ENCODE measurements at places on chromosomes 5 and 9. TPM values are rescaled to one million over a fixed set of nuclear protein-coding genes. Genes with fewer than 3 reads are reported as not detected.

The NADK2 gene
- 22.7 TPM for total RNA-seq

The TSSK1B gene
- not detected for total RNA-seq

The NLN gene
- total RNA-seq: 30.4 TPM

The ABLIM3 gene
- total RNA-seq: not detected

DNA sequence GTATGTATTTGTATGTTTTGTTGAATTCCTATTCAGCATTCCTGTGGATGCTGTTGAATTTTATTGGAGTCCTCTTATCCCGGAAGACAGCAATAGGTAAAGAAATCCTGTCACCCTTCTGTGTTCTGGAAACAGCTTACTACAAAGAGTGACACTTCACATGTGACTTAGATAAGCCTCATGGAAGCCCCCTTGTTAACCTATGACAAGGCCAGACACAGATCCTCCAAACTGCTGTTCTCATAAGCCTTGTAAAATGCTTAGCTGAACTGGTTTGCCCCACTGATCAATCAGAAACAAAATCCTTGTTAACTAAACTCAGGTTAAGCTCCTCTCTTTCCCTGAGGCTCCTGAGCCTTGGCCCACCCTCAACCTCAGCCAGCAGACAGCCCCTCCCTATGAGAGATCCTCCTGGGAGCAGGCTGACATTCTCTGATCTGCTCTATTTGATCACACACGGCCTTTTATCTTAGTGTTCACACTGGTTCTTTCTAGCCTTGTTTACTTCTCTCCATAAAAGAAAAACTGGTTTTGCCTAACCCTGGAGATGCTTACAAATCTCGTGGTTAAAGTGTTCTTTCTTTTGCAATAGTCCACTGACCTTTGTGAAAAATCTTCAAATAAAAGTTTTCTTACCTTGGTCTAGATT lies 29.4 kb upstream of the ATP6V1G1 start:
- DNase-seq: no peak
- no peaks in the 10 kb centered on the region for H3K36me3 ChIP-seq
- no peak overlapping the region for H3K27ac ChIP-seq
- no peaks in the 10 kb centered on the region for H3K27me3 ChIP-seq
- no peaks in the 10 kb centered on the region for H3K4me1 ChIP-seq

GRCh38 chr9:114115654-114116125 lies 16.6 kb upstream of the KIF12 start:
- H3K27me3 ChIP-seq: no peaks in the 10 kb centered on the region
- no peak for DNase-seq
- H3K4me3 ChIP-seq: no peak overlapping the region
- H3K4me1 ChIP-seq: no peaks in the 10 kb centered on the region
- H3K27ac ChIP-seq: no peak overlapping the region

DNA sequence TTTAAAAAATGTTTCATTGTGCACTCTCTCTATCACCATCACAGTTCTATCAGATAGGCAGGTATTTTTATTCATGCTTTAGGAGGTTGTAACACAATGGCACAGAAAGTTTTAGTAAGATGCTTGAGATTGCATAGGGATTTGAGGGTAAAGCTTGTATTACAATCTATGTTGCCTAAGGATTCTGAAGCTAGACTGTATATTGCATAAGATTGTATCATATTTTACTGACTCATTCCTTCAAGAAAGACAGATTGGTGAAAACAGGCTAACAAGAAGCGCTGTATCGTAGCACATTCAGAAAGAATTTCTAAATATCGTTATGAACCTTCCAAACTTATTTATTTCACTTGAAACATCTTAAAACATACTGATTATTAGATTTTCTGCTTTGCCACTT lies 577.7 kb downstream of the EBF1 start:
- H3K4me3 ChIP-seq: no peak overlapping the region
- no peaks in the 10 kb centered on the region for H3K36me3 ChIP-seq
- H3K27me3 ChIP-seq: no peaks in the 10 kb centered on the region
- no peak for DNase-seq

GRCh38 chr9:19496321-19497050 lies 87.7 kb downstream of the ACER2 start:
- no peak overlapping the region for H3K4me3 ChIP-seq
- H3K4me1 ChIP-seq: peaks cover 6% of the 10 kb centered on the region
- no peaks in the 10 kb centered on the region for H3K27me3 ChIP-seq
- no peak for DNase-seq

GRCh38 chr5:57906671-57907070 lies 424.1 kb upstream of the ACTBL2 start:
- H3K27me3 ChIP-seq: no peaks in the 10 kb centered on the region
- H3K4me3 ChIP-seq: no peak overlapping the region
- DNase-seq: no peak
- H3K36me3 ChIP-seq: no peaks in the 10 kb centered on the region
- H3K4me1 ChIP-seq: no peaks in the 10 kb centered on the region

- H3K4me1 ChIP-seq: peaks cover 22% of the 10 kb centered on the region
- H3K27me3 ChIP-seq: peaks cover 8% of the 10 kb centered on the region
- peak overlapping the region; percentile 27 for H3K27ac ChIP-seq
- no peak overlapping the region for H3K4me3 ChIP-seq
- no peak for DNase-seq
These were observed 3.0 kb upstream of the TJP2 start for GRCh38 chr9:69171049-69171448.

- H3K4me3 ChIP-seq: no peak overlapping the region
- H3K36me3 ChIP-seq: no peaks in the 10 kb centered on the region
- H3K27ac ChIP-seq: no peak overlapping the region
- peak; percentile 39 for DNase-seq
- H3K27me3 ChIP-seq: peaks cover 4% of the 10 kb centered on the region
These were observed 2.9 kb downstream of the OR2S2 start for GRCh38 chr9:35954942-35955546.

- no peak for DNase-seq
- H3K27me3 ChIP-seq: no peaks in the 10 kb centered on the region
- no peak overlapping the region for H3K4me3 ChIP-seq
- H3K4me1 ChIP-seq: peaks cover 20% of the 10 kb centered on the region
- no peaks in the 10 kb centered on the region for H3K36me3 ChIP-seq
- no peak overlapping the region for H3K27ac ChIP-seq
These were observed 19.3 kb downstream of the BICD2 start for GRCh38 chr9:92745331-92745730.

- DNase-seq: no peak
- H3K27ac ChIP-seq: no peak overlapping the region
- H3K27me3 ChIP-seq: no peaks in the 10 kb centered on the region
- H3K36me3 ChIP-seq: no peaks in the 10 kb centered on the region
These were observed 1.6 kb downstream of the FABP6 start for GRCh38 chr5:160230686-160231527.

DNA sequence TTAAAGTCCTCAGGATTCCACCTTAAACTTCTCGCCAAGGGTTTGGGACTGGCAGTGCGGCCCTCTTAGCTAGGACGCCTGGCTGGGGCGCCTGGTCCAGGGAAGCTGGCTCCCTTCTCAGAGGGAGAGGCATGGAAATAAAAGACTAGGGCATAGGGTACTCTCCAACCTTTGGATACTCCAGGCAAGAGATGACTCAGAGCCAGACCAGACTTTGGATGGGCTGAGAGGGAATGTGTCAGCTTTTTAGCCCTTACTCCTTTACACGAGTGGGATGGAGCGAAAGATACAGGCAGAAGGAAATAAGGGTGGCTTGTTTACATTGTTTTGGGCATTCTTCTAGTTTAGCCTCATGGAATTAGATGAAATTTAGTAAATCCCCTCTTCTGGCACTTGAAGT lies 48.2 kb downstream of the IL31RA start:
- peaks cover 13% of the 10 kb centered on the region for H3K4me1 ChIP-seq
- no peaks in the 10 kb centered on the region for H3K27me3 ChIP-seq
- H3K27ac ChIP-seq: no peak overlapping the region
- DNase-seq: no peak

DNA sequence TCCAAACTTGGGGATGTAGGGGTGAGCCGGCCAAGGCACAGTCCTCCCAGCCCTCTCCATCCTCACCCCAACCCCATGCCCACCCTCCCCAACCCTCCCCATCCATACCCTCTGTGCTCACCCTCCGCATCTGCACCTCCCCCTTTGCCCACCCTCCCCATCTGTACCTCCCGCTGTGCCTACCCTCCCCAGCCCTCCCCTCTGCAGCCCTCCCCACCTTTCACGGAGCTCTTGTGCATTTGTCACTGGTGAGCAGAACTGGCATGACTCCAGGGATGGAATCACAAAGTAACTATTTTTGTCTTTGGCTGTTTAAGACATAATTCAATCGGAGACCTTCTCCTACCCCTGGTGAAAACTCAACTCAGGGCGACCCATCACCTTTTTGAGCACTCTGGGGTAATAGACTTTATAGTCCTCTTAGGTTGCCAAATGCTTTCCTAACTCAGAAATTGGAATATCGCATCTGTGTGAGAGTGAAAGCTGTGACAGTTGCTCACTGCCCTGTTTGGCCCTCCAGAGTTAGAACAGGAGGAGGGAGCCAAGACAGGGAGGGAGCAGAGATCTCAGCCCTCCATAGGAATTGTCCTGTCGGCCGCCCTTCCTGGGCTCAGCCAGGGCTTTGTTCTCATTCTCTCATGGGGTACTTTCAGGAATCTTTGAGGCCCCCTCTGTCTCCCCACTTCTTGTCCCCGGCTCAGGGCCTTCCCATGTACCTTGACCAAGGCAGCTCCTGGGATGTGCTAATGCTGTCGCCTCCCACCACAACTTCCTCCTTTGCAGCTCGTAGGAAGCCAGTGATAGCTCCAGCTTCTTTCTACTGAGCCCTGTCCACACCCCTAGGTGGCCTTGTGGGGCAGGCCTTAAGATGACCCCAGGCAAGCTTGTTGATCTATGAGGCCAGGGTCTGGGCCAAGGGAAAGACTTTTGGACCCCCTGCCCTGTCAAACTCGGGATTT lies 36.2 kb downstream of the OTULIN start:
- H3K36me3 ChIP-seq: peaks cover 13% of the 10 kb centered on the region
- no peak for DNase-seq
- H3K27me3 ChIP-seq: no peaks in the 10 kb centered on the region

- DNase-seq: no peak
- H3K27me3 ChIP-seq: no peaks in the 10 kb centered on the region
- H3K4me3 ChIP-seq: no peak overlapping the region
- no peak overlapping the region for H3K27ac ChIP-seq
These were observed 162.7 kb upstream of the TSLP start for GRCh38 chr5:110908848-110909247.

- no peaks in the 10 kb centered on the region for H3K4me1 ChIP-seq
- DNase-seq: no peak
- no peak overlapping the region for H3K4me3 ChIP-seq
These were observed 475.1 kb downstream of the TMEM232 start for GRCh38 chr5:110251366-110251765.

DNA sequence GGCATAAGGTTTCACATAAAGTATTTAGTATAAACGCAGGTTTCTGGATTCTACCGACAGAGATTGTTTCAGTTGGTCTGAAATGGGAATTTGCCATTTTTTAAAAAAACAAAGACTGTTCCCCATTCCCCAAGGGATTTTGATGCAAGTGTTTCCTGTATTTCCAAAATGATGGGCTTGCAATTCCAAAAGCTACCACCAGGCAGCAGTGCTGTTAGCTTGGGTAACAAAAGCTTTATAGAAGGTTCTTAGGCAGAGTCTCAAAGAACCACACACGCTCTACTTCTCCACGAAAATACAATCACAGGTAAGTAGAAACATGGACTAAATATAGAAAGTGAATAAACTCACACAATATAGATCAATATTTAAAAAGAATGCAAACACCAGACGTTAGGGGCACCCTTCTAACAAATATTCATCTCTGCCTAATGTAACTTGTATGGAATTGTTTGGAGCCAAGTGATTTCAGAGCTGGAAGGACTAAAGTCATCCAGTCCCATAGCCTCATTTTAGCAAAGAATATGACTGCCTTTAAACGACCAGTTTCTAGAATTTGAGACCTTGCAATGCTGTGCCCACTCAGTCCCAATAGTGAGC lies 154.3 kb downstream of the SPOCK1 start:
- no peak for DNase-seq
- H3K4me3 ChIP-seq: no peak overlapping the region
- H3K4me1 ChIP-seq: no peaks in the 10 kb centered on the region
- H3K27ac ChIP-seq: no peak overlapping the region
- no peaks in the 10 kb centered on the region for H3K36me3 ChIP-seq

DNA sequence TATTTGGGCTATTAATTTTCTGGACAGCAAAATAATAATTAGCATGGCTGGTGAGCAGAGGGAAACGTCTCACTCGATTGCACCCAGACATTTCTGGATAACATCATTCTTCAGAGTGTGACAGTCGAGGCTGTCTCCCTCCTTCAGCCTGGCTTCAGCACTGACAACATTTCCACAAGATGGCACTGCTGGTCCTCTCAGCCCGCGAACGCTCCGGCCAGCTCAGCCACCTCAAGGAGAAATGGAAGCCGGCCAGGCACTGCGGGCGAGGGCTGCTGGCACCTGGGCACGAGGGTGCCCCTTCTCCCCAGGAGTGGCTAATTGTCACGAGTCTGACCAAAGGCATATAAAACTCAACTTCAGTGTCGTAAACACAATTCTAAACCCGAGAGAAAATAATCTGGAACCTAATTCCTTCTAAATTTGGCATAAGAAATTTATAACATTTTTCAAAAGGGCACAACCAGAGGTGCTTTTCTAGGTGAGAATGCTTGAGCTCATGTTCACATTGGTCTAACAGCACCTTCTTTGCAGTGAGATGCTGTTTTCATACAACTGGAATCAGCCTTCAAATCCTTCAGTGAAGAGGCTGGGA lies 65.9 kb downstream of the DAP start:
- no peaks in the 10 kb centered on the region for H3K36me3 ChIP-seq
- DNase-seq: no peak
- peaks cover 13% of the 10 kb centered on the region for H3K4me1 ChIP-seq
- H3K27ac ChIP-seq: no peak overlapping the region
- H3K27me3 ChIP-seq: no peaks in the 10 kb centered on the region

GRCh38 chr9:123359546-123359945 lies 3.5 kb downstream of the CRB2 start:
- H3K36me3 ChIP-seq: no peaks in the 10 kb centered on the region
- no peaks in the 10 kb centered on the region for H3K27me3 ChIP-seq

DNA sequence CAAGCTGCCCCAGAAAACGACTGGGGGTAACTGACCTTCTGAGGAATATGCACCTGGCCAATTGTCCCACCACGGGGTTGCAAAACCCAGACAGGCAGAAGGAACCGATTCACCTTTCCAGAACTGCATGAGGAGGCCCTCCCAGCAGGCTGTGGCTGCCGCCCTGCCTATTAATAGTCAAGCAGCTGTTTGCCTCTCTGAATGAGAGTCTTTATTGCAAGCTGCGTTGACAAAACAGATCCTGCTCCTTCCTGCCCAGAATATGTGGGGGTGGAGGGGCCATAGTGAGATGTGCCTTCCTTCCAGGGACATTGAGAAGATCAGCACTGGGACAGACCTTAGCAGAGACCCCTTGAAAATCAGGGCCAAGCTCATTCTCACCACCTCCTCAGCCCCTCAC lies 18.3 kb upstream of the TCOF1 start:
- no peak for DNase-seq
- no peaks in the 10 kb centered on the region for H3K27me3 ChIP-seq
- no peak overlapping the region for H3K27ac ChIP-seq

- no peak for DNase-seq
- H3K4me1 ChIP-seq: peaks cover 29% of the 10 kb centered on the region
- H3K36me3 ChIP-seq: peaks cover 36% of the 10 kb centered on the region
These were observed 804 bp downstream of the MED10 start for GRCh38 chr5:6377582-6377904.

- H3K4me3 ChIP-seq: peak overlapping the region; percentile 98
- H3K27me3 ChIP-seq: no peaks in the 10 kb centered on the region
- peak overlapping the region; percentile 77 for H3K27ac ChIP-seq
- DNase-seq: no peak
- peaks cover 6% of the 10 kb centered on the region for H3K36me3 ChIP-seq
- peaks cover 38% of the 10 kb centered on the region for H3K4me1 ChIP-seq
These were observed 1.0 kb upstream of the SAP30L start for GRCh38 chr5:154444556-154445421.

- DNase-seq: no peak
- H3K27ac ChIP-seq: no peak overlapping the region
- no peaks in the 10 kb centered on the region for H3K36me3 ChIP-seq
- H3K4me3 ChIP-seq: no peak overlapping the region
- H3K27me3 ChIP-seq: no peaks in the 10 kb centered on the region
These were observed 22.5 kb downstream of the MGAT1 start for GRCh38 chr5:180779985-180780610.

All from CD8-positive, alpha-beta memory T cell (primary cell).